ENCODE measurements at places on chromosomes 2 and 18.

GRCh38 chr2:81551040-81551634 lies 1246.6 kb upstream of the LRRTM1 start:
- DNase-seq: no peak

DNA sequence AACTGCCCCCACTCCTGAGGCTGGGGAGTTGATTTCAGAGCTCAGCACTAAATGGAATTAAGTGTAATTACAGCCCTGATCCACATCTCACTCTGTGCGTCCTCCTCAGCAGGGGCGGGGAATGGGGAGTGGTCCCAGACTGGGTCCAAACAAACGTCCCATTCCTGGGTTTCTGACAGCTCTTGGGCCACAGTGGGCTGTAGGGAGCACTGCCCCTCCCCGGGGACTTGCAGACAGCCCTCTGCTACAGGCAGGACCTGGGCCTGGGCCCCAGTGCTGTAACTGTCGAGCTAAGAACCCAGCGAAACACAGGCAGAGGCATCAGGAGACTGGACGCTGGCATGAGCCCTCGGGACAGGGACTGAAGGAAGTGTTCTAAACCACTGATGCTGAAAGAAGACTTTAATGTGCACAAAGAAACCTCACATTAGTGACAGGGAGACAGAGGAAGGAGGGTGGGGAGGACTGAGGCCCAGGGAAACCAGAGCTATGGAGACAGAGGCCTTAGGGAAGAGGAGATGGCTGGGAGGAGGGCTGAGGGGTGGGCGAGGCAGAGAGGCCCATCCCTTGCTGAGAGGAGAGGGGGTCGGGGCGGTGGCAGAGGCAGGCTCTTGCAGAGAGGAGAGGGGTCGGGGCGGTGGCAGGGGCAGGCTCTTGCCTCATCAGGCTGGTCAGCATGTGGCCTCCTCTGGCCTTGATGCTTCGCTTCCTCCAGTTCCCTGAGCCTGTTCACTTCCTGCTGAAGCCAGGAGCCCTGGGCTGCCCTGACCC lies 5.8 kb upstream of the SEMA4C start:
- peak; percentile 89 for DNase-seq

GRCh38 chr2:238445409-238446190 lies 18.9 kb downstream of the ASB1 start:
- no peak for DNase-seq

GRCh38 chr18:57869221-57869620 lies 66.1 kb upstream of the ATP8B1 start:
- DNase-seq: no peak
